ENCODE measurements at places on chromosomes 11 and 22. TPM values are rescaled to one million over a fixed set of nuclear protein-coding genes. Genes with fewer than 3 reads are reported as not detected.

DNA sequence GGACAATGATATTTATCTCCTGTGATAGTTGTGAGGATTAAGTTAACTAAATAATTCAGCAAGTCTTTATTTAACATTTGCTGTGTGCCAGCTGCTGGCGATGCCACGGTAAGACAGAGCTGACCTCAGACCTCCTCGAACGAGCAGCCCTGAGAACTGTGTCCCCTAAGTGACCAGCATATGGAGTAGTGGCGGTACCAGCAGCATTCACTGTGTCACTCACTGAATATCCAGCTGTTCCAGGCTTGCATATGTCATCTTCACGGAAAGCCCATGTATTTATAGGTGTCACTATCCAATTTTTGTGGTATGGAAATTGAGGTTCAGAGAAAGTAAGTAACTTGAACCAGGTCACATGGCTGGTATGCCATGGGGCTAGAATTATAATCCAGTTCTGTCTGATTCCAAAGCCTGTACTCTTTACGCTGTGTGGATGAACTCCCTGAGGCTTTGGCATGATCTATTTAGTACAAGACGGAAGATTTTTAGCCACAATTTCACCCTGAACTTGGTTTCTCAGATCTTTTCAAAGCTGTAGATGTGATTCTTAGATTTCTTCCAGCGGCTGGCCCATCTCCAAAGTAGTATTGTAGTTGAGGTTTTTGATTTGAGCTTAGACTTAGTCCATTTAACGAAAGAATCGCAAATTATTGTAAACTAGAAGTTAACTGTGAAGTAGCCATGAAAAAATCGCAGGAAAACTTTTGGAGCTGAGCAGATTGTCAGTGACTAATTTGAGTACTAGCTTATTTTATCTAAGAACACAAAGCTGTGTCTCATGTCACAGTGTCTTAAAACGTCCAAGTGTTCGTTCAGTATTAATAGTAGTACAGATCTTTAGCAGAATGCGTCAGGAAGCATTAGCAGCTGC is 49.4 kb upstream of the MYO18B start:
- no peak for DNase-seq

DNA sequence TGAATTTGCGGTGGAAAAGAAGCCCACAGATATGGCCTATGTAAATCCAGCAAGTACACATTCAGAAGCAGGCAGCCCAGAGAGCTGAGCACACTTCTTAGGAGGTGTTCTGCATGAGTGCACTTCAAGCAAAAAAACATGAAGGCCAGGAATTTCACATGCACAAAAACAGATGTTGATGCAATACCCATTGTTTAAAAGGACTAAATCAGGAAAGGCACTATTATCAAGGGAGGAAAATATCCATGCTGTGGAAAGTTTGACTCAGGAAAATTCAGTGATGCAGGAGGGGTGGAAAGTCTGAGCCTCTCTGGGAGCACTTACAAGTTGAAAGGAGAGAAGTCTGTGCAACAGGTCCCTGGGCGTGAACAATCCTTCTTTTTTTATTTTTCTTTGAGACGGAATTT is 15.8 kb upstream of the CARS1 start:
- no peak for DNase-seq

- DNase-seq: no peak
Measured at GRCh38 chr11:130778705-130779104, 137.6 kb downstream of the SNX19 start.

GRCh38 chr22:48233586-48233985 is 1471.1 kb downstream of the TBC1D22A start:
- no peak for DNase-seq

DNA sequence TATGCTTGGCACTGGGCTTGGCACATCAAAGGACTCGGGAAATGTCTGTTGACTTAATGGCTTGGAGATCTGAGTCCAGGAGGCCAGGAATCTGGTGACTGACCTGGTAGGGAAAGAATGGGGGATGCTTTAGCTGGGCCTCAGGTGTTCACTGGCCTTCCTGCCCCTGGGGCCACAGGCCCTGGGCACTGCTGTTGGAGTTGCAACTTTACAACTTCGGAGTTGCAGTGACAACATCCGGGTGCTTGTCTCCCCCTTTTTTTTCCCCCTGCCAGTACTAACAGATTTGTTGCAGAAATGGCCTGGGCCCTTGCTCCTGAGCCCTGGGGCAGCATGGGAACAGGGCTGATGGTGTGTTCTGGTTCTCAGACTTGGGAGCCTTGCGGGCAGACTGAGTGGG is 23.8 kb downstream of the OSBP2 start:
- DNase-seq: no peak

- DNase-seq: no peak
Measured at GRCh38 chr22:28792491-28793383, 7.6 kb downstream of the XBP1 start.

- no peak for DNase-seq
Measured at GRCh38 chr11:72328366-72329224, 84.6 kb upstream of the PHOX2A start.

GRCh38 chr22:50498322-50498890 is 9.1 kb downstream of the LMF2 start:
- peak; percentile 84 for DNase-seq

CYB5R2 gene
- total RNA-seq: 2.8 TPM

- DNase-seq: no peak
Measured at GRCh38 chr22:37636186-37636948, 3.1 kb upstream of the SH3BP1 start.

DNA sequence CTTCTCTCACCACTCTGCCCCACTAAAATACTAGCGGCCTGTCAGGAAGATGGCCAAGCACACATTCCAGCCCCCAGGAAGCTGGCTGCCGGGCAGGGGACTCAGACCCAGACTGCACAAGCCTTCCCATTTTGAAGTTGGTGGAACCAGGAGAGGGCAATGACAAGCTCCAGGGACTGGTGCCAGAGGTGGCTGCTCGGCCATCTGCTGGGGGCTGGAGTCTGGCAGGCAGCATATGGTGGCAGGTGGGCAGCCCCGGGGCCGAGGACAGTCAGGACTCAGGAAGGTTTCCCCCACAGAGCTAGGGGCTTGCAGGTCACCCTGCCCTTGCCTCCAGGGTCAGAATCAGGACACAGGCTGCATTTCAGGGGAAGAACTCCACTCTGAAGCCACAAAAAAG is 22.6 kb downstream of the KCNJ5 start:
- DNase-seq: no peak

WNT7B gene
- 0.08 TPM for total RNA-seq

DNA sequence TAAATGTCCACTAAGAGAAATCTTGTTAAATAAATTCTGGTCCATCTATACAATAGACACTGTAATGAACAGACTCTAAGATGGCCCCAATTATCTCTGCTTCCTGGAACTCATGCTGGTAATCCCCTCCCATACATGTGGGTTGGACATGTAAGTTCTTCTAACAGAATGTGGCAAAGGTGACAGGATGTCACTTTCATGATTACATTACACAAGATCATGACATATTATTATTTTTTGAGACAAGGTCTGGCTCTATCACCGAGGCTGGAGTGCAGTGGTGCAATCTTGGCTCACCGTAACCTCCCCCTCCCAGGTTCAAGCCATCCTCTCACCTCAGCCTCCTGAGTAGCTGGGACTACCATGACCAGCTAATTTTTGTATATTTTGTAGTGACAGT is 14.6 kb upstream of the NDUFC2 start:
- DNase-seq: no peak

DNA sequence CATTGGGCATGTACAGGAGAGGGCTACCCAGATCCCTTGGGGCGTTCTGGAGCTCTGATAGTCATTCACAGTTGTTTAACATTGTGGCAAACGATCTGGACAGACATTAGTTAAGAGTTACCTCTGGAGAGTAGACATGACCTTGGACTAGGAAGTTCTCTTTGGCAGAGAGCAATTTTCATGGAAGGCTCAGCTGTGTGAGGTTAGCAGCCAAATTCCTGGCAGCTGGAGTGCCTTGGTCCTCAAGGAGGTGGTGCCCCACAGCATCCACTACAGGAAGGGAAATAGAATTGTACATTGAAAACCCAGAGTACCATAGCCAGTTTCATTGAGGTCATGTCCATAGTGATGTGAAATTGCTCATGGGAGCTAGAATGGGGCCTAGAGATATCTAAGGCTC is 82.8 kb downstream of the BLID start:
- no peak for DNase-seq

DNA sequence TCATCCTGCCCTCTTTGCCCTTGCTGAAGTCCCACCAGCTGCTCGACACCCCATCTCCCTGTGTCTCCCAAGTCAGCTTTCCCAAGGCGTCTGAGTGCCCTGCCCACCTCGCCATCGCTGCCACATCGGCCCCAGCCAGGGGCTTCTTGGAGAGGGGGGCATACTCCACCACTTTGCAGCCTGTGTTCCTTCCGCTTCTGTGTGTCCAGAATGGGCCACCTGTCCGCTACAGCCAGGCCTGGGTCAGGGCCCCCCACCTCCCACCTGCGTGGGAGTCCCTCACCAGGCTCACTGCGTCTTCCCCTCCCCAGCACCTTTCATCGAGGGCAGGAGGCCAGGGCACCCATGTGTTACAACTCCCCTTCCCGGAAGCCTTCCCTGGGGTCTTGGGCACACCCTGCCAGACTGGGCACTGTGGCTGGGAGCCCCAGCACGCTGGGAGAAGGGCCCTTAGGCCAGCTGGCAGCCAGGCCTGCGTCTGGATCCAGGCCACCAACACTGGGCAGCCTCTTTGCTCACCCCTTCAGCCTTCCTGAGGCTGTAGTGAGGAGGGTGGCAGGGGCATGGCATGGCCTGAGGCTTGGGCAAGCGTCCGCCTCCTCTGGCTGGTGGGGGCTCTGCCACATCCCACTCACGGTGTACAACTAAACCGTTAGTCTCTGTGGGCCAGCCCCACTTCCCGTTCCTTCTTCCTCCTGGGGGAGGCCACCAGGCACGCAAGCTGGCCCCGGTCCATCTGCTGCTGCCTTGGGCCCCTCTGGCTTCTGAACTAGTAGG is 13.4 kb downstream of the CPT1A start:
- DNase-seq: no peak

DNA sequence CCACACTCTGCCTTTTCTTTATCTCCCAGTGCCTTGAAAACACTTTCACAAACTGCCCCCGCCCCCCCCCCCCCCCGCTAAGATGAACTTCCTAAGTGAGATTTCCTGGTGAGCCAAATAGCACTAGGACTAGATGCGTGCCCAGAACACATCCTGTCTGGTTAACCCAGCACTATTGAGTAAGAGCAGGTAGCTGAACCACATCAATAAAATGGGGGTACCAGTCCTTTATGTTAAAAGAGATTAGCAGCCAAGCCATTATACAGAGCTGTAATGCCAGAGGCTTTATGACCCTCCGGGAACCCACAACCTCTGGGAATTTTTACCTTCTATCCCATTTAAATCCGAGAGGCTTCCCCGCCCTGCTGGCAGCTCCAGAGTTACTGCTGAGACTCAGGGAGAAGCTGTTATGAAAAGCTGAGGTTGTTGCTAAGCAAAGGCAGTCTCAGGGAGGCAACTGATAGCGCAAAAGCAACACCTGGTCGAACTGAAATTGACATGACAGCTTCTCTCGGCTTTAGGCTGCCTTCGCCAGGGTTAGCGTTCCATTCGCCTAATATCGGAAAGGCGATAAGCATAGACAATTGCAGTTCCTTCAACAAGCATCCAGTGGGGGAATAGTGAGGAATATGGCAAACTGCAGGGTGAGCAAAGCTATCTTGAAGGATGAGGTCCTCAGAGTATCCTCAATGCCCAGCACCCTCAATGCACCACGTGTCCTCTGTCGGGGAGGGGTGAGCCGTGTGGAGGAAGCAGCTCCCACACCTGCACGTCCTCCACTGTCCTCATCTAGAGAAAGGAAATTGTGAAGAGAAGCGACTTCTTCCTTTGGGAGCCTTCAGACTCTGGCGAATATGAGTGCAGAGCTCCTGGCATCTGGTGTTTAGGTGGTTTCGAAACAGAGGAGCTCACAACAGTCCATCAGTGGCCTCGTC is 977.0 kb downstream of the NTM start:
- DNase-seq: no peak

GRCh38 chr22:47178339-47178738 is 415.9 kb downstream of the TBC1D22A start:
- no peak for DNase-seq

- DNase-seq: peak; percentile 93
Measured at GRCh38 chr11:279966-280705, 1.9 kb downstream of the NLRP6 start.

NPTXR gene
- total RNA-seq: 0.45 TPM

DNA sequence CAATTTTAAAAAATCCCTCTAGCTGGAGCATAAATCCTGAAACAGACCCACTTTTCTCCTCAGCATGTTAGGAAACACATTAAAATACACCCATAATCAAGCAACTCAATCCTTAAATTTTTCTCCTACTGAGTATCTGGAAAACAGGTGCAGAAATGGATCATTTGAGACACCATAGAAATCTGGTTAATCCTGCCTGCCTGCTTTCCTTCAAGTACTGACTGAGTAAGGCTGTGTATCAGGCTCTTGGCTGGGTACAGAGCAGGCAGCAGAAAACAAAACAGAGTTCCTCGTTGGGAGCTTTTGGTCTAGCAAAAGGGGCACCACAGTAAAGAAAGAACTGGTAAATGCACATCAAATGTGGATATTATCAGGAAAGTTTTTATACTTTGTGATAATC is 1.9 kb downstream of the KCNQ1OT1 start:
- DNase-seq: no peak

GRCh38 chr11:76785513-76785912 is 2.4 kb downstream of the TSKU start:
- no peak for DNase-seq

OR8K3 gene
- not detected for total RNA-seq

IL10RA gene
- total RNA-seq: 7.8 TPM

- peak; percentile 39 for DNase-seq
Measured at GRCh38 chr22:47225931-47226633, 463.6 kb downstream of the TBC1D22A start.

GRCh38 chr22:19579115-19579811 is 55.1 kb upstream of the CLDN5 start:
- no peak for DNase-seq

- DNase-seq: no peak
Measured at GRCh38 chr22:32378707-32379272, 21.1 kb downstream of the RFPL3 start.

- no peak for DNase-seq
Measured at GRCh38 chr11:29361369-29361768, 655.5 kb downstream of the KCNA4 start.

CTSF gene
- 45.5 TPM for total RNA-seq

- no peak for DNase-seq
Measured at GRCh38 chr11:120031612-120032600, 106.0 kb downstream of the TRIM29 start.

DNA sequence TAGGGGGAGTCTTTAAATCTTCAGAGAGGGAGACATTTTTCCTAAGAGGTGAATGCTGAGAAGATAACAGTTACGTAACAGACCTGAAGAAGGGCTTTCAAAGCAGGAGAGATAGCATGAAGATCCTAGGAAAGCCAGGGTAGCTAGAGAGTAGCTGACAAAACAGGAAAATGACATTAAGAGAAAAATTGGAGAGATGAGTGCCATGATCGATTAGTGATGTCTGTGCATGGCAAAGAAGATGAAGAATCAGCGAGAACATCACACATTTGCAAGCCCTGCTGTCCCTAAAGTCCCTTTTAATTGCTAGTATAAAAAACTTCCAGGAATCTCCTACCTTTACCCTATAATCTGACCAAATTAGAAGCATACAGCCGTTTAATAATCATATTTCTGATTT is 116.9 kb upstream of the PAX6 start:
- no peak for DNase-seq

LRP4 gene
- 0.50 TPM for total RNA-seq

MMP13 gene
- total RNA-seq: not detected

ACRV1 gene
- total RNA-seq: not detected

- DNase-seq: no peak
Measured at GRCh38 chr22:20259327-20259688, 8.8 kb downstream of the RTN4R start.

OR51I1 gene
- total RNA-seq: not detected

Data from left lobe of liver (tissue), 2 donors.